ENCODE measurements at places on chromosomes 2 and 18.
A peak's percentile ranks its signal among the peaks of the same experiment; 100 is the strongest.

DNA sequence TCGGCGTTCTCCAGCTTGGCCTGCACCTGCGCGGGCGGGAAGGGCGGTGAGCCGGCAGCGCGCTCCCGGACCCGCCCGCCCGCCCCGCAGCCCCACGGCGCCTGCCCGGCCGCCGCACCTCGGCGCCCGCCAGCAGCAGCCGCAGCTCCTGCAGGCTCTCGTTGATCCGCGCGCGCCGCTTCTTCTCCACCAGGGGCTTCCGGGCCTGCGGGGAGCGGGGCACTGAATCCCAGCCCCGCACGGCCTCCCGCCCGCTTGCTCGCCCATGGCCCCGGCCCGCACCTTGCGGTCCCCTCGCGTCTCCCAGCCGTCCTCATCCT, 335 bp downstream of the HES6 start:
- peak; percentile 15 for DNase-seq

- no peak for DNase-seq
Measured at GRCh38 chr18:3554091-3554601, 104.2 kb downstream of the TGIF1 start.

DNA sequence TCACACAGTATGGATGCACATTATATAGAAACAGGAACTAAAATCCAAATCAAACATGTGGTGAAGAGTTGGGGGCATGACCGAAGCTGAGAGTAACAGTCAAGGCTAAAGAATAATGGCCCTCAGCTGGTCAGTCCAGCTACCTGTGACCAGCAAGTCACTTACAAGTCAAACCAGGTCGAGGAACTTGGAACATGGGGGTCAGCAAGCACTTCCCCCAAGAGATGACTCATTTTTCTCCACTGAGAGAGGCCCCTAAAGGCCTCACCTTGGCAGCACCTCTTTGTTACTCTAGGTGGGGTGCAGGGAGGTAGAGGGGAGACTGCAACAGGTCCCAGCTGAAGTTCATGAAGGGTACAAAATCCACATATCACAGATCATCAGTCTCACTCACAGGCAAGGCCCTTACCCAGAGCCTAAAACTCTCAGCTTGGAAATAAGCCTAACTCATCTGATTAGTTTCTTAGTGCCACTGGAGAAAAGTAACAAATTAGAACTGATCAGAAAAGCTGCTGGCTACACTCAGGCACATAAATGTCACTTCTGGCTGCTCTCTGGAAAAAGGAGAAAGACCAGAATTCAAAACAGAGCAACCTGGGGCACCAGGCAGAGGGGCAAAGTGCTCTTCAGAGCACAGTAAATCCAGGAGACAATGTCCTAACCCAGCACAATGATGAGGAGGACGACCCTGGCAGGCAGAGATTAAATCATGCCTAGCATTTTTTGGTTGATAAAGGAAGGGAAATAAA, 4.0 kb downstream of the SDC1 start:
- DNase-seq, result no peak

- no peak for DNase-seq
Measured at GRCh38 chr2:231318436-231318835, 77.1 kb upstream of the B3GNT7 start.

DNA sequence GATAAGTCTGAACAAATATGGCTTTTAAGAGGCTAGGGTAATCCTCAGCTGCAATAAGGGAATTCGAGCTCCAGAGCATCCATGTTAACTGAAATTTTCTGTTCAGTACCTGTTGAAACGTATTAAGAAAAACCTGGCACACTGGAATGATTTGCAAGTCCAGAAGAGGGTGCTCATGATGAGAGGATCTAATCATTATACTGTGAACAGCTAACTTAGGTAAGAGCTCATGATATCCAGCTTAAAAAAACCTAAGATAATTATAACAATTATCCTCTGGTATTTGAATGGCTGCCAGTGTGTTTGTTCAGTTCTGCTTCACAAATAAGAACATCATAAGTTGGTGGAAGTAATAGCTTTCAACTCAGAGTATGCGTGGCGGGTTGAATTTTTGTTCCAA, 1118.3 kb upstream of the DDX18 start:
- DNase-seq, result peak; percentile 32

DNA sequence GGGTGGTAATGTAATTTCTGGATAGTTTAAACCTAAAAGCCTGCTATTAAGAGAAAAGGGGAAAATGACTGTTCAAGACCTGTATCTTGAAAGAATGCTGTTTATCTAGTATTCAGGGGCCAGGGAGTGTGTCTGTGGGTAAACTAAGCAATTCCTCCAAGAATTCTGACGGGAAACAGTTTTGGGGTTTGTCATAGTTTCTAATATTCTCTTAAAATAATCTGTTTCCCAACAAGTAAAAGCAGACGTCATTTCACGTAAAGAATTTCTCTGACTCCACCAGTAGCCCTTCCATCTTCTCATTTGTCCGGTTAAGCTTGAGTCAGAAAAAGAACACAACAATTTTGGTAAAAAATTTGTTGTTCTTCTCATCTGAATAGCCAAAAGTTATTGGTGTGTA, 232.1 kb upstream of the EPAS1 start:
- DNase-seq, result no peak

- DNase-seq, result no peak
Measured at GRCh38 chr18:50006470-50007046, 188.4 kb downstream of the MYO5B start.

DNA sequence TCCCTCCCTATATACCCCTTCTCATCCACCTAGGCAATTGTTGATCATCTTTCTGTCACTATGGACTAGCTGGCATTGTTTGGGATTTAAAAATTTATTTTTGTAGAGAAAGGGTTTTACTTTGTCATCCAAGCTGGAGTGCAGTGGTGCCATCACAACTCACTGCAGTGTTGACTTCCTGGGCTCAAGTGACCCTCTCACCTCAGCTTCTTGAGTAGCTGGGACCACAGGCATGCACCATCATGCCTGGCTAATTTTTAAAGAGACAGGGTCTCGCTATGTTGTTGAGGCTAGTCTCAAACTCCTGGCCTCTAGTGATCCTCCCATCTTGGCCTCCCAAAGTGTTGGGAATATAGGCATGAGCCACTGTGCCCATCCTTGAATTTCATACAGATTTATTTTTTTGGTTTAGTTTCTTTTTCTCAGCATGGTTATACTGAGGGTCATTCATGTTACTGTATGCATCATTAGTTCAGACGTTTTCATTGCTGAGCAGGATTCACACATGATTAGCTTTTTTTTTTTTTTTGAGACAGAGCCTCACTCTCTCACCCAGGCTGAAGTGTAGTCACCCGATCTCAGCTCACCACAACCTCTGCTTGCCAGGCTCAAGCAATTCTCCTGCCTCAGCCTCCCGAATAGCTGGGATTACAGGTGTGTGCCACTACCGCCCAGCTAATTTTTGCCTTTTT, 8.6 kb upstream of the PCARE start:
- DNase-seq, result no peak

DNA sequence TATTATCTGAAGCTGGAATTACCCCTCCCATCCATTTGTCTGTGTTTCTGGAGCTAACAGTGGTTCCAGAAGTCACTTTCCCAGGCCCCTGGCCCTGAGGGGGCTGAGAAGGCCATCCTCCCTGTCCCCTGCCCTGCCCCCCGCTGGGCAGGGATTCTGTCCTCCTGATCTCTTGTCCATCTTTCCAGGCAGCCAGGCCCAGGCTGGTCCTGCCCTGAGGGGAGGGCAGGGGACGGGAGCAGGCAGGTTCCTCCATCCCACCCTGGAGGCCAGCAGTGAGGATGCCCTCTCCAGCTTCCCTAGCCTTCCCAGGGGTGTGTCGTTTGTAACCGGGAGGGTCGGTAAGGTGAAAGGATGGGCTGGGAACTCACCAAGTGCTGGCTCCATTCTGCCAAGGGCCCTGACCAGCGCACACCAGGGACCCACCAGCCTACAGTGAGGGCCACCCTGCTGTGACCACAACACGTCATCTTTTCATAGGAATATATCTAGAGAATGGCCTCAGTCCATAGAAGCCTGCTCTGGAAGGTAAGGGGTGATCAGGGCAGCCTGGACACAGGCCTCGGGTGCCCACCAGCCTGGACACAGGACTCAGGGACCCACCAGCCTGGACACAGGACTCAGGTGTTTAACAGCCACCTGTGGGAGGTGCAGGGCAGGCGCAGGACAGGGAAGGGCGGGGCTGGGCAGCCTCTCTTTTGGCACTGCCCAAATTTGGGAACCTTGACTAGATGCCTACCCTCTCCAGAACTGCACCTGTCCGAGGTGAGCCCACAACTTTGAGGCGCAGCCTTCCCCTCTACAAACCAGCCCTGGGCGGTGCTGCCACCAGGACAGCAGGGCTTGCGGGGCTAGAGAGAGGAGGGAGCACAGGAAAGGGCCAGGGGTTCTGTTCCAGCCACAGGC, 35.8 kb upstream of the GPC1 start:
- DNase-seq, result no peak

DNA sequence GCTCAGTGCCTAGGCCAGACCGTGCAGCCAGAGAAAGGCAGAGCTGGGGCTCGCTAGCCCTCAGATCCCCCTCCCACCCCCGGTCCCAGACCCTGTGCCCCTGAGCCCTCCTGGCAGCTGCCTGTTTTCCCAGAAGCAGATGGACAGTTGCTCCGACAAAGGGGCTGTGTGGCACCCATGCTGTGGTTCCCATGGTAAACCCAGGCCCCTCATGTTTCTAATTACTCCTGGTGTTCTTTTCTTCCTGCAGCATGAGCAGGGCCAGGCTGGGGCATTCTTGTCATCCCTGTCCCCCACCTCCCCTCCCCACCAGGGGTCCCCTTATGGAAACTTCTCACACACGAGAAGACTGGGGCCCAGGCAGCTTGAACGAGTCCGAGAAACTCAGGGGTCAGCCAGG, 269.6 kb downstream of the HAUS1 start:
- DNase-seq, result no peak

GRCh38 chr2:60106836-60107529, 446.5 kb downstream of the BCL11A start:
- DNase-seq, result no peak

- no peak for DNase-seq
Measured at GRCh38 chr2:196511258-196512168, 128.0 kb upstream of the CCDC150 start.

GRCh38 chr2:200373973-200374416, 67.5 kb downstream of the SPATS2L start:
- no peak for DNase-seq

GRCh38 chr18:8982416-8983183, 119.9 kb upstream of the NDUFV2 start:
- peak; percentile 21 for DNase-seq

GRCh38 chr2:106565599-106565998, 78.4 kb downstream of the CD8B2 start:
- no peak for DNase-seq

DNA sequence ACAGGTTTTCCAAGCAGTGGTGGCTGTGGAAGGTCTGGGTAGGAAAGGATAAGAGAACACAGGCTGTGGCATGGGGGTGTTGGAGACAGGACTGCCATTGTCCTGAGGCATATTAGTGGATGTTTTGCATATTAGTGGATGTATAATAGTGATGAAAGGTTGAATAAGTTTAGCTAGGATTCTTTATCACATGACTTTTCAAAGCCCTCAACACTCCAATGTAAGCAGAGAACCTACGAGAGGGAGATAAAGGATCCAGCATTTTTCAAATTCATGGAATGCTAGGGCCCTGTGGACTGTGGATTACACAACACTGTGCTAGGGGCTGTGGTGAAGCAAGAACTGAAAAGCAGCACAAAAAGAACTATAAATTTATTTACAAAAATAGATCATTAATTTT, 63.2 kb downstream of the POLE4 start:
- DNase-seq, result no peak

GRCh38 chr2:58158481-58158880, 82.6 kb downstream of the FANCL start:
- no peak for DNase-seq

GRCh38 chr2:204207866-204208265, 271.3 kb downstream of the ICOS start:
- DNase-seq, result no peak

DNA sequence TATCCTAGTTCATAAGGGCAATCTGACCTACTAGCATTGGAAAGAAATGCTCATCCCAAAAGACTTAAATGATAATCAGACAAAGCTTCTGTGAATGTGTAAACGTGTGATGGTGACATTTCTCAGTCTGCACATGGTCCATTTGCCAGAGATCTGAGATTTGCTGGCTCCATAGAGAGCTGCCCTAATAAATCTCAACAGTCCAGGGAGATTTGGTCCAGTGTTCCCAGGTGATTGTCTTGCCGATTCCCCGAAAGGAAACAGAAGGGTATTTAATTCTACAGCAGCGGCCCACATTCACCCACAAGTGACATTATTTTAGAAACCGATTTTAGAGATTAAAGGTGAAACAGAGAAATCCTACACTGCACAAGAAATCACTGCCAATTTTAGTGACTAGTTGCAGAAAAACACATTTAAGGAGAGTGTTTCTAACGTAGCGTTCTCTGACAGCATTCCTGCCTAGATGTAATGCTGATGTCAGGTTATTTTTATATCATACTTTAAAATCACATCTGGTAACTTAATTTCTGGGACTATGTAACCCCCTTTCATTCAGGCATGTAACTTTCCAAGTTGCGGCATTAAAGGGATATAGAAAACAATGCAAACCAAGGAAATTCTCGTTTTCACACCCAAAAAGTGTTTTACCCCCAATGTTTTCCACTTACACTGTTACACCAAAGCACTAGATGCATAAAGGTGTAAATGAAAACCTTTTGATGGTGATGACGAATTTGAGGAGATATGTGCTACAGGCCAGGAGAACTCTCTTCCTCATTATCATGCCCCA, 231.9 kb upstream of the FN1 start:
- DNase-seq, result no peak

- DNase-seq, result no peak
Measured at GRCh38 chr2:217451666-217452065, 551.1 kb downstream of the TNS1 start.

DNA sequence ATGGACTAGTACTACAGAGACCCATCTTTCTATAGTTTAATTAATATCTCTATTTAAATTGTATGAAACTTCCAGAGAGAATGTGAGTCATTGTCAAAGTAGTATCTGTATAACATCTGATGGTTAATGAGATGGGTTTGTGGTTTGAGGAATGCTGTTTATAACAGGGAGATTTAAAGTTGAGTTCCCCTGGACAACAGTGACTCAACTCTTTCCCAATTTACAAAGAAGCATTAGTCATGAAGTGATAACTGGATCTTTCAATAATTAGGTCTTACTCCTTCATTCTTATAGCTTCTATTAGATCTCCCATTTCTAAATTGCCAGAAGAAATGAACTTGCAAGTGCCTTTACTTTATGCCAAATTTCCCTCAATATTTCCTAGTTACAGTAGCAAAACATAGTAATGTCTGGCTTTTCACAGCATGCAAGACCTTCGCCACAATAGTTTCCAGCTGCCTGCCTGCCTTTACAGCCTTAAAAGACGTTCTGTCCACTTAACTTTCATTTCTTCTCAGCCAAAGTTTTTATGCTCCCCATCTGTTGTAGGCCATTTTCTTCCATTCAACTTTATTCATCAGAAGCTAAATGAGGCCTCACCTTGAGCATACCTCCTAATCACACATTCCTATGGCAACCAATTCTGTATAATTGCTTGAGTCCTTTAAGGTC, 47.7 kb upstream of the WDR75 start:
- no peak for DNase-seq

GRCh38 chr18:22334567-22334966, 83.1 kb downstream of the CTAGE1 start:
- no peak for DNase-seq

DNA sequence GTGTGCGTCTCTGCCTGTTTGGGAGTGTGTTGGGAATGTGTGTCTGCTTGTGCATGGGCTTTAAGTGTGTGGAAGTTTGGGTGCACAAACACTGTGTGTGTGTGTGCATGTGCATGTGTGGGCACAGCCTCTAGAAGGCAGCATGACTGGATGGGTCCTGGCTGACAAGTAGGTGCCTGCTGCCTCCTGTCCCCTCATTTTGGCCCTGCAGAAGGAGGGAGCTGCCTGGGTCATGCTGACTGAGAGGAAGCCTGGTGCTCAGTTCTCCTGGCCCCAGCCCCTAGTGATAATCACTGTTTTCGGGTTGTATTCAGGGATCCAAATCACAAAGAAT, 34.1 kb downstream of the GLI2 start:
- no peak for DNase-seq

Data from T47D (cell line).